SK-N-MC (cell line): ENCODE measurements at places on chromosomes 5 and 9.

- no peak for DNase-seq
Measured at GRCh38 chr5:80243567-80243966, 12.3 kb downstream of the SERINC5 start.

- DNase-seq, result no peak
Measured at GRCh38 chr5:148841519-148841918, 15.1 kb downstream of the ADRB2 start.

DNA sequence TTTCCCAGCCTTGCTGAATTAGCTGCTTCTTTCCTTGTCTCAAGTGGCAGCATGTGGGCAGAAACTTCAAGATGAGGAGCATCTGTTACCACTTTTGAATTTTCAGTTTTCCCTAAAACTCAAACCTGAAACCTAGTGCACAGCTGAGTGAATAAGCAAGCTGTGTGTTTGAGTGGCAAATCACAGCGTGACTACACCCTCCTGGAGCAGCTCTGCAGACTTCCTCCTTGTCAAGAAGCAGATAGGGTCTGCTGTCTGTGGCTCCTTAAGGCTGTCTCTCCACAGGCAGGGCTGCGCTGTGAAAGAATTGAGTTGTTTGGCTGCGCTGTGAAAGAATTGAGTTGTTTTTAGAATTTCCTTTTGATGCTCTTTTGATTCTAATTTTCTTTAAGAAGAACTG is 179.7 kb upstream of the HAPLN1 start:
- DNase-seq, result no peak

DNA sequence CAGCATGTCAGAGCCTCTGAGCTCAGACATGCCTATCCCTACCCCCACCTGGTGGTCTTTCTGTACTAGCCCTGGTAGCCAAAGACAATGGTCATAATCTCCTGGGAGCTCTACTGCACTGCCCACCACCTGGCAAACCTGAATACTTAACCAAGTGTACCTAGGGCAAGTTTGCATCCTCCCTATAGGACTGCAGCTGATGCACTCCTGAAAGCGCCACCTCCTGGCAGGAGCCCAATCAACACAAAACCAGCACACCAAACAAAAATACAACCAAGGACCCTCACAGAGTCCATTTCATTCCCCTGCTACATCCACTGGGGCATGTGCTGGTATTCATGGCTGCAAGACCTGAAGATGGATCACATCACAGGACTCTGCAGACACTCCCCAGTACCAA is 14.8 kb upstream of the FAM174A start:
- DNase-seq, result no peak

DNA sequence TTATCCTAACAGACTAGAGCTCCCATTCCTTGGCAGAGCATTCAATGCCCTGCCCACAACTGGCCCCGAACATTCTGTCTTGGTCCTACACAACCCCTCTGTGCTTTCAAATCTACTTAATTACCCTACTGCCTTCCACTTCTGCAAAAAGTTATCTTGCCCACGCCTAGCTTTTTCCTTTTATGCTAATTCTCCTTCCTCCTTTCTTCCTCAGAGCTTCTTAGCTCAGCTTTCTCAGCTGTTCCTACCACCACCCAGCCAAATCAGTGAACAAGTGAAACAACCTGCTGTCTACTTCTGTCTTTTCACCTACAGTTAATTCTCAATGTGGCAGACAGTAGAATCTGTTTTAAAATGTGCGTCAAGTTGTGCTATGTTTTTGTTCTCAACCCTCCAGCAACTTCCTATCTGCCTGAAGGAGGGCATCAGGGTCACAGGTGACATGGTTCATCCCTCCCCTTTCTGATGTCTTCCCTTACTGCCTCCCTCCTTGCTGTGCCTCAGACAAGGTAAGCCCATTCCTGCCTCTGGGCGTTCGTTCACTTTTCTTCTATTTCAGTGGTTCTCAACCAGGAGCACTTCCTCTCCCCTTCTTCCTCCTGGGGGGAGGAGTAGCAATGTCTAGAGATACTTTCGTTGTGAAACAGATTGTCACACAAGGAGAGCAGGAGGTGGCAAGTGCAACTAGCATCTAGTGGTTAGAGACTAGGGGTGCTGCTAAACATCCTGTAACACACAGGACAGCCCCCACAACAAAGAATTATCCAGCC is 1.3 kb upstream of the REEP5 start:
- DNase-seq, result no peak

DNA sequence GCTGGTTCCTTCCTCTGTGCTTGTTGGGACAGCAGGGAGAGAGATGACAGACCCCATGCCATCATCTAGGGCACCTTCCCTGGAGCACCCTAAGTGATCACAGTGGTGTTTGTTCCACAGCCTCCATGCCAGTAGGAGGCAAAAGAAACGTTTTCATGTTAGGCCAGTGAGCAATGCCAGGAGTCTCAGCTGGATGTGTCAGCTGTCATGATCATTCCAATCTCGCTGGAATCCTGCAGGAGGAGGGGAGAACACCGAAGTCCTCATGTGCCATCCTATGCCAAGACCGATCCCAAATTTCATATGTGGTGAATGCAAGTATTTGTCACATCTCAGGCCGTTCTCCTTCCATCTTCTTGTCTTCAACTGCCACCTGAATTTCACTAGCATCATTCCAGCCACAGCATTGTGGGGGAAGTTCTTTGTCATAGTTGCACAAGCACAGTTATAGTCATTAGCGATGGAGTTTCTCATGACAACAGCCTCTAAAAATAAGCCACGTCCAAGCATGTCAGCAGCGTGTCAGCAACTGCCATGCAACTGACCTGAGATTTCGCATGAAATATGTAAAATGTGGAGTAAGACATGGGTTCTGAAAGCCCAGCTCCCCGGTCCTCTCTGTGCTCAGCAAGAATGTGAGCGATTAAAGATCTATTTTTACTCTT is 97.2 kb upstream of the DNAH5 start:
- DNase-seq, result no peak

DNA sequence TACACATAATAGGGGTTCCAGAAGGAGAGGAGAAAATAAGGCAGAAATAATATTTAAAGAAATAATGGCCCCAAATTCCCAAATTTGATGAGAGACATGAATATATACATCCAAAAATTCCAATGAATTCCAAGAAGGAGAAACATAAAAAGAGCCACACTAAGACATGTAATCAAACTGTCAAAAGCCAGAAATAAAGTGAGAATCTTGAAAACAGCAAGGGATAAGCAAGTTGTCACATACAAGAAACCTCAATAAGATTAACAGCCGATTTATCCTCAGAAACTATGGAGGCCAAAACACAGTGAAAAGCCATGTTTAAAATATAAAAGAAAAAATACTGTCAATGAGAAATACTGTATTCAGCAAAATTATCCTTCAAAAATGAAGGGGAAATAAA is 14.5 kb downstream of the CATSPER3 start:
- no peak for DNase-seq

- no peak for DNase-seq
Measured at GRCh38 chr5:126363658-126364057, 59.6 kb upstream of the GRAMD2B start.

DNA sequence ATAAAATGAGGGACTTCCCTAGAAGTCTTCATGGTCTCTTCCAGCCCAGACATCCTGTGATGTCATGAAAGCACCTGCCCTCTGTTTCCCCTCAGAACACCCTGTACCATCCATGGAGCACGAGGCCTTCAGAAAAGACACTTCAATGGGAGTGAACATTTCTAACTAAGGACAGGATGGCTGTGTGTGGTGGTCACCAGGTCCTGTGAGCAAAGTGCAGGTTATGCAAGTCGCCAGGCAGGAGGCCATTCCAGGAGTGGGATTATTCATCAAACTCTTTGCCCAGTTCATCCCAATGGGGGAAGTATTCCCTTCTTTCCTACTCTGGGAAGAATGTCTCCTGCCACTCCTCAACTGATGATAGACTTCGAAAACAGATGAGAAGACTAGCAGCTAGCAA is 80.5 kb downstream of the SLC1A3 start:
- DNase-seq, result no peak

- no peak for DNase-seq
Measured at GRCh38 chr5:148820461-148821395, 5.7 kb upstream of the ADRB2 start.

GRCh38 chr5:52789378-52789777 is 1.7 kb downstream of the ITGA1 start:
- no peak for DNase-seq

DNA sequence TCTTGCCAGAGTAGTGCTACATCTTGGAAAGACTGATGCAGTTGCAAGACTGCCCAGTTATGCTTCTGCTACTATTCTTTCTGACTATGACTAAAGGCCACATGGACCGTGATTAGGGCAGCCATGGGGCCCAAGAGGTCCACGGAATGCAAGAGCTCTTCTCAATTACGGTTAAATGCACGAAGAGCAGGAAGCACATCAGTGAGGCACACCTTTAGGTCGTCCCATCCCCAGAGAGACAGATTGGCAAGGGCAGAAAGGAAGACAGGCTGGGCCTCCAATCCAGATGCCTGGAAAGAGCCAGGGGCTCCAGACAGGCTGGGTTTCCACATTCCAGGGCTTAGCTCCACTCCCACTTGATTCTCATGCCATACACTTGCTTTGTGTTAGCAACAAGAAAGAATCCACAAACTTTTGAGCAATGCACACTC is 132.3 kb upstream of the SLIT3 start:
- no peak for DNase-seq

DNA sequence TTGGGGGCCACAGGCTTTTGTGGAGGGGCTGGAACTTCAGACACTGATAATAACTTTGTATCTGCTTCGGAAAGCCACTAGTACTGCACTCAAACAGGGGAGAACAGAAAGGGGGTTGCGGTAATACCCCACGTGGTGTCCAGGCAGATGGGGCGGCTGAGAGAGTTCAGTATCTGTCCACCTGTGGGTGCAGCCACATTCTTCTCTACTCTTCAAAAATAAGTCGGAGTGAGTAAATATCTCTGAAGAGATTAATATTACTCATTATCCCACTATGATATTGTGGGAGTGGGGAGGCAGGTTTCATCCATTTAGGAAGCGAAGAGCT is 102.1 kb upstream of the SSBP2 start:
- no peak for DNase-seq

- DNase-seq, result peak; percentile 14
Measured at GRCh38 chr5:113612060-113612496, 98.6 kb downstream of the YTHDC2 start.

GRCh38 chr5:149325894-149326293 is 19.4 kb upstream of the GRPEL2 start:
- DNase-seq, result no peak

DNA sequence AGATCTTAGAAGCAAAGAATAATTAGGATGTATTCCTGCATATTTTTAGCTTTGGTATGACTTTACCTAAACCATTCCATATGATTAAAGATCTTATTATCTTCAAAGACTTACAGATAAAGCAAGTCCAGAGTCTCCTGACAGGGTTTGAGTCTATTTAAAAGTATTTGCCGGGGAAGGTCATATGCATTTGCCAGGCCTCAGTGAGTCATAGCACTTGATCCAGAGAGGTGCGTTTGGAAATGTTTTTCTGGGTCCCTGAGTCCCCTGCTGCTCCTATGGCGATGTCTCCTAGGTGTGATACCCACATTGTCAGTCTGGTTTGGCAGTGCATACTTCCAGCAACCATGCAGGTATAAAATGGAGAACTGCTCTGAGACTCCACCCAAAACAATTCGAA is 217.0 kb downstream of the FBXL7 start:
- DNase-seq, result no peak

GRCh38 chr5:4540375-4541173 is 599.6 kb upstream of the ADAMTS16 start:
- no peak for DNase-seq

- DNase-seq, result no peak
Measured at GRCh38 chr5:38803246-38803645, 42.6 kb upstream of the OSMR start.

GRCh38 chr5:106368021-106368420 is 1302.7 kb downstream of the EFNA5 start:
- DNase-seq, result no peak

DNA sequence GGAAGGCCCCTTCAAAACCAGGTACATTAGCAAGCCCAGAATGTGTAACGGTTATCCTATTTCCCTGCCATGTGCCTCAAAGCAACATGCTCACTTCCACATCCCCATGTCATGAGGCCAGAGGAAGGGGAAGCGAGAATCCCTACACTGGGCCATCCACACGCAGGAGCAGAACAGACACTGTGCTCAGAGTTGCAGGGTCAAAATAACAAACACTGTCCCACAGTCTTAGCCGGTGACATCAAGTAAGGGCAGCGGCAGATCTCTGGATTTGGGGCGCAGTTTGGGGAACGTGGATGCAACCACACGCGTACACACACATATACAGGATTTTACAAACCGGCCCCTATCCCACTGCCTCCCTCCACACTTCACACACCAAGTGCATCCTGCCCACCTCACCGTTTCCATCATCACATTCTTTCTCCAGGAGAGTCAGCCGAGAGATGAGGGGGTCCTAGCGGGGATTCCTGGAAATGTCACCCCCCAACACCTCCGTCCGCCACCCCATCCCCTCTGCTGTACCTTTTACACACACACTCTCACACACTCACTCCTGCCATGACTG is 776 bp downstream of the APBA1 start:
- DNase-seq, result no peak

GRCh38 chr5:13658761-13659160 is 285.7 kb downstream of the DNAH5 start:
- no peak for DNase-seq

DNA sequence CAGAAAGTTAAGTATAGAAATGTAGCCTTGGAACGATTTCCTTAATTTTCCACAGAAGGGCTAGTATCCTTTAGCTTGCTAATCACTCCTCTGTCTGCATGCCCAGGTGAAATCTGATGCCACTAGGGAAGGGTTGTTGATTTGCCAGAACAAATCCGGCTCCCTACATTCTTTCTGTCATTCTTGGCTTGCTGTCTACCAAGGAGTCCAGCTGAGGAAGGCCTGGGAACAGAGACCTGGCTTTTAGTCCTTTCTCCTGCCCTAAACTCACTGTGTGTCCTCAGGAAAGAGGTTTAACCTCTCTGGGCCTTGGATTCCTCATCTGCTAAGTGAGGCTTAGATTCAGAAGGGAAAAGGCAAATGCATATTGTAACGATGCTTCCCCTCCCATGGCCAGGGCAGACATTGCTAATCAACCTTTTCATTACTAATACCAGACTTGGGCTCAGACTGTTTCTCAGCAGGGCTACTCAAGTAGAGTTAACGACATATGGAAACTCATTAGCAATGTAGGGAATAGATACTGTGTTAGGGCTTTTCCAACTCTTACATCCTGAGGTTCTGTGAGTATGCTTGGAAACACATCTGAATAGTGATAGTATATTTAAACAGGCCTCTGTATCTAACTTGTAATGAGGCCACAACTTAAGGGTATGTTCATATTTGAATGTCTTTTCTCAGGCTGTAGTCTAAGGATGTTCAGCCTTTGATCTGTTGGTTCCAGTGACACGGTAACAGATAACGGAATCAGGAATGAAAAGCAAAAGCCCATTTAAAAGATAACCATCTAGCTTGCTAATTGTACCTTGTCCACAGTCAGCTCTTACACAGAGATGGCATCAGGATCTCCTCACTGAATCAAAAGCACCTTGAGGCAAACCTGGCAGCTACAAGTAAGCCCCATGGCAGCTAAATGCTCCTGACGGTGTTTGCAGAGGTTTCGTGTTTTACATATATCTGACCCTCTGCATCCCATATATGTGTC is 4.1 kb downstream of the GALNT10 start:
- DNase-seq, result no peak
